ENCODE measurements at places on chromosomes 12 and 14.

DNA sequence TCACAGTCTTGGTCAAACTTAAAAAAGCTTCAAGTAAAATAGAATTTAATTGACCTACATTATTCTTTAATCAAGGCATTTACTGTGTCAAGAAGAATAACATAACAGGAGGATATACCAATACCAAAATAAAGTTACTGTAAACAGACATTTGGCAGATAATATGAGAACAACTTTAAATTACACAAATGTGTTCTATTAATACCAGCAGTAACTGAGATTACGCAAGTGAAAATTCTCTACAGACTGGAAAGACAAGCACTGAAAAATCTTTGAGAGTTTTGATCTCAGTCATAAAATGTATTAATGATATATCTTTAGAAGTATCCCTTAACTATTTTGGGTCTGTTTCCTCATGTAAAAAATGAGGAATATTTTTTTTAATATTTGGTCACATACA, 169.2 kb upstream of the SOX5 start:
- no peak for DNase-seq

- no peak for DNase-seq
Observed at GRCh38 chr14:99560922-99561683, 42.9 kb downstream of the CCDC85C start.

DNA sequence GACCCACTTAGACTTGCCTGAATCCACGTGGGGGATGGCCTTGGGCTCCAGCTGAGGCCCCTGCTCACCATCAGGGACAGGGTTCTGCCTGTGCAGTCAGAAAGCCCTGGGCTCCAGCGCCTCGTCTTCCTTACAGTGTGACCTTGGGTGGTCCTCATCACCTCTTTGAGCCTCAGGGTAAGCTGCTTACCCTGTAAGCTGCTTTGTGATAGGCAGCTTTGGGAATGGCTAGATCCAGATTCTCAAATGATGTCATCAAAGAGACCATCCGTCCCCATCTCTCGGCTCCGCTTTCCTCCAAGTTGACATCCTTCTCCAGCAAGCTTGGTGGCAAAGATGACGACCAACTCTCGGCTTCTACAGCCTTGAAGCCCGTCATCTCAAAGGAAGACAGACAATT, 127.0 kb downstream of the ADCK1 start:
- DNase-seq: no peak

DNA sequence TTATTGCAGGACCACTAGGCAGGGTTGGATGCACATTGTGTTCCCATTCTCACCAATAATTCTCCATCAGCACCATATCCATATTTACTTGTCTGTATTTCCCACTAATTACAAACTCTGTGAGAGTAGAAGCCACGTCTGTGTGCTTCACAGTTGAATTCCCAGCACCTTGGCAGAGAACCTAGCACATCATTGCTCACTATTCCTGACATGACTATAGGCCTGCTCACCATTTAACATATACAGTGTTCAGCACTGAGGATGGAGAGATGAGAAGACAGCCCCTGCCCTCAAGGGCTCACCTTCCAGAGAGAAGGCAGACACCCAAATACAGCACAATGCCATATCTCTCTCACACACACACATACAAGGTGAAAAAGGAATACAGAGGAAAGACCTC, 5.0 kb downstream of the DAD1 start:
- DNase-seq: no peak

DNA sequence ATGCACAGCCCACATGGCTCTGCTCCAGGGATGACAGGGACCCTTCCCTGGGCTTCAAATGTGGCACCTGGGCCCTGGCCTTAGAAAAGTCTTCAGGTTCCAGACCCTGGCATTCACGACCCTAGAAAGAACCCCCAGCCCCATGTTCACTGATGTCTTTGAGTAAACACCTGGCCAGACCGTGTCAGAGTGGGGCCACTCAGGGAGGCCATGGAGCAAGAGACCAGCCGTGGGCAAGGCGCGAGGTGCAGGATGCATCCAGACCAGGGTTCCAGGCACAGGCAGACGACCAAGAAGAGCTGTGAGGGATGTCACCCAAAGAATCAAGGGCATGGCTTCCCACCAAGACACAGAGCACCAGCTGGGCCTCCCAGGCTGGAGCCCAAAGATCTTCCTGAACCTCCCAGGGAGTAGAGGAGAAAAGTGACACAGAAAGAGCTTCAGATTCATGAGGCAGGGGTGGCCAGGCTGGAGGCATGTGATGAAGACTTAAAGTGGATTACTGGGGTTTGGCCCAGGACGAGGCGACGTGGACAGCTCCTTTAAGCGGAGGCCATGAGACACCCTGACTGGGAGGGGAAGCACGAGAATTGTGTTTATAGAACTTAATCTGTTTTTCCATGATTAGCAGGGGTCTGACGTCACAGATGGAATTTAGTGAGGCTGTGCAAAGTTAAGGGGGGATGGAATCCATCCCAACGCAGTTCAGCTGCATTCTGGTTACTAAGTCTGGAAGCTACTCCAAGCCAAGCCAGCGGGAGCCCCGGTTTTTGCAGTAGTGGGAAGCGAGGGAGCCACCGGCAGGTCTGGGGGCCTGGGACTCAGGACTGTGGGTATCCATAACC, 61.6 kb downstream of the ARL6IP4 start:
- DNase-seq: peak; percentile 86

DNA sequence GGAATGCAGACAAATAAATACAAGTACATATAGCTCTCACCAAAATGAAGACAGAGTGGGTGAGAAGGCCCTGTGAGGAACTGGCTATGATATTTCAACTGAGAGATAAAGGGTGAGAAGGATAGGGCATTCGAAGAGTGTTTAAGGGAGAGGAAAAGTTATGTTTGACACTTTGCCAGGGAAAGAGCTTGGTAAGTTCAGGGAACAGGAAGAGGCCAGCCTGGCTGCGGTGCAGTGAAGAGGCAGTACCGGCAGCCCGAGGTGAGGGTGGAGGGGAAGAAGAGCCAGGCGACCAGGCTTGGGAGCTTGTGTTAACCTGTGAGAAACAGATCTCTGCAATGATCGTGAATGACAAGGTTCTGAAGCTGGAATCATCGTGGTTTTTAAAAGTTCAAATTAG, 84.7 kb upstream of the RFX4 start:
- DNase-seq: no peak
